ENCODE measurements at places on chromosomes 7 and 10.

GRCh38 chr7:54360075-54360840, 181.9 kb upstream of the VSTM2A start:
- DNase-seq, result no peak

DNA sequence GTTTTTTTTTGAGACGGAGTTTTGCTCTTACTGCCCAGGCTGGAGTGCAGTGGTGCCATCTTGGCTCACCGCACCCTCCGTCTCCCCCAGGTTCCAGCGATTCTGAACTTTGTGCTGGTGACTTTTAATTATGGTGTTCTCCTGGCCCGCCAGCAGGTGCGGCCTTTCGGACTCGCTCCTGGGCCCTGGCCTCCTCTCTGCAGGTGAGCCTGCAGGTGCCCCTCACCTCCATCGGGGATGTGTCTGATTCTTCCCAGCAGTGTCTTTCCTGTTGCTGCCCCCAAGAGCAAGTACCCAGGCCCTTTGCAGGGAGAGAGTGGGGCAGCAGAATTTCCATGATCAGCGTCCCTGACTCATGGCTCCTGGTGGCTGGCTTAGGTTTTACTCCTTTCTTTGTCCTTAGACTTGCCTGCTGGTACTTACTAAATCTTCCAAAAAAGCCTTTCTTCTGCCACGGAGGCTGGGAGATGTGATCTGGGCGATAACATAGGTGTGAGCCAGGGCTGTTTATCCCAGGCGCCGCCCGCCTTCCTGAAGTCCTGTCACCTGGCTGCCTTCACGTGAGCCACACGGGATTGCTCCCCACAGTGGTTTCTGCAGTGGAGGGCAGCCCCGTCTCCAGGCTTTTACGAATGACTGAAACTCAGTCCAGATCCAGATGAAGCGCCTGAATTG, 10.7 kb downstream of the WIPI2 start:
- DNase-seq, result no peak

DNA sequence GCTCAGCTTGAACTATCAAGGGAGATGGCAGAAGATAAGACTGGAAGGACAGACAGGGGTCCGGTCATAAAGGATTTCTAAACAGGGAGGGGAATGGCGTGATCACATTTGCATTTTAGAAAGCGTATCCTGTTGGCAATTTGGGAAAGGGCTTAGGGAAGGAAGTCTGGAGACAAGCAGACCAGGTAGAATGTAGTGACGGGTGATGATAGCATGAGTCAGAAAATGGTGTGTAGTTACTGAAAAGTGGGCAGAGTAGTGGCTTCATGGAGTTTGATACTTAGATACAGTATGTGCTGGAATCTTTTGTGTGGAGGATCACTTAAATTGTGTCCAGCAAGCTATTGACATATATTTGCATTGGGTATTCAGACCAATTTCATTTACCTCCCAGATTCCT, 61.2 kb downstream of the LRGUK start:
- no peak for DNase-seq

DNA sequence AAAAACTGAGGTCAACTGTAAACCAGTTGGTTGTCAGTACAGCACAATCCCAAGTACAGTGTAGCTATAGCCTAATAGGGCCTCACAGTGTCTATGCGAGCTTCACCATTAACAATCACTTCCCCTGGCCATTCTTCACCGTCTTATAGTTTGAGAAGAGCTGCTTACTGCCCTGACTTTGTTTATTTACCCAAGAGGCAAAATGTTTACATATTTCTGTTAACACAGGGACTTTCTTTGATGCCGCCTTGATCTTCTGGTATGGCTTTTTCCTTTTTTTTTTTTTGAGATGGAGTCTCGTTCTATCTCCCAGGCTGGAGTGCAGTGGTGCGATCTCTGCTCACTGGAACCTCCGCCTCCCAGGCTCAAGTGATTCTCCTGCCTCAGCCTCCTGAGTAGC, 3.3 kb downstream of the MYOF start:
- DNase-seq, result no peak

DNA sequence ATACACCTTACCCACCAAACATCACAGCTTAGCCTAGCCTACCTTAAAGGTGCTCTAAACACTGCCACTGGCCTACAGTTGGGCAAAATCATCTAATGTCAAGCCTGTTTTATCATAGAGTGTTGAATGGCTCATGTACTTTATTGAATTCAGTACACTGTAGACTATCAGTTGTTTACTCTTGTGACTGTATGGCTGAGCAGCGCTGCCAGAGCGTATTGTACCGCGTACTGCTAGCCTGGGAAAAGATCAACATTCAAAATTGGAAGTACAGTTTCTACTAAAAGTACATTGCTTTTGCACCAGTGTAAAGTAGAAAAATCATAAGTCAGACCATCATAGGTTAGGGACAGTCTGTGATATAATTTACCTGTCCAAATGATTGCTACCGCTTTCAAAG, 226.8 kb downstream of the PRPF18 start:
- DNase-seq, result no peak

DNA sequence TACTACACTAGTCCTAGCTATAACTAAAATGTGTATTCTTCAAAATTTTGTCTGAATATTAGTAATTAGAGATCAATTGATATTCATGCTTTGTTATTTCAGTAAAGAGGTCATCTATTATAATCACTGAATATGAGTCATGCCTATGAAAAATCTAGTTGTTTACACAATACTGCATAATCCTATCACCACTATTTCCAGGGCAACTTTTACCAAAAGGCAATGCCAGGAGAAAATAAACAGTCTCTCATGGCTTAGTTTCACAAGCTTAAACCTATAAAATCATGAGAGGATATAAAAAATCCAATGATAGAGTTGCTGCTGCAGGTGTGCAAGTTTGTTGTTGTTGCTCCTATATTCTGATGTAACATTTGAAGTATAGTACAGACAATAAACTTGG, 149.9 kb upstream of the COL1A2 start:
- DNase-seq, result no peak

DNA sequence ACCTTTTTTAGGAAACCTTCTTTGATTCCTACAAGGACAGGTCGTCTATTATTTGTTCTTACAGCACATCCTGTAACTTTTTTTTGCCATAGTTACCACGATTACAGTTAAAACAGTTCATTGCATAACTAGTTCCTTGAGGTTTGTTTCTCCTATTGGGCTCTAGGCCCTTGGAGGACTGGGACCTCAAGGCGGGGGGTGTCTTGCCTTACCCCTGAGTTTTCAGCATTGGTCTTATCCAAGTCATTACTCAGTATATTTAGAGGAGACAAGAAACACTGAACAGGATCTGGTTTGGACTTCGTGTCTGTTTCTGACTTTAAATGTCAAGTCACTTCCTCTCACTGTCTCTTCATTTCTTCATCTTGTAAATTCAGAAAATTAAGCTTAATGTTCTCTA, 369.8 kb downstream of the SDK1 start:
- no peak for DNase-seq

DNA sequence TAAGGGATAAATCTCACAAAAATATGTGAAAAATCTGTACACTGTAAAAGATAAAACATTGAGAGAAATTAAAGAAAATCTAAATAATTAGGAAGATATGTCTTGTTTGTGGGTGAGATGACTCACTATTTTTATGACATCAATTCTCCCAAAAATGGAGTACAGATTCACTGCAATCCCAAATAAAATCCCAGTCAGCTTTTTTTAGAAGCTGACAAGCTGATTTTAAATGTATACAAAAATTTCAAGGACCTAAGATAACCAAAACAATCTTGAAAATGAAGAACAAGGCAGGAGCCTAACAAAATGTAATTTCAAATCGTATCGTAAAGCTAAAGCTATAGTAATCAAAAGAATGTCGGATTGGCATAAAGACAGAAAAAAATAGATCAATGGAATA, 458.1 kb downstream of the GRID1 start:
- DNase-seq, result no peak
